HT1080 (cell line): ENCODE measurements at places on chromosomes 2 and 18.
A peak's percentile ranks its signal among the peaks of the same experiment; 100 is the strongest.

GRCh38 chr2:239936838-239937581, 88.1 kb downstream of the NDUFA10 start:
- DNase-seq: no peak

GRCh38 chr2:39515273-39515896, 78.3 kb upstream of the MAP4K3 start:
- DNase-seq: no peak

DNA sequence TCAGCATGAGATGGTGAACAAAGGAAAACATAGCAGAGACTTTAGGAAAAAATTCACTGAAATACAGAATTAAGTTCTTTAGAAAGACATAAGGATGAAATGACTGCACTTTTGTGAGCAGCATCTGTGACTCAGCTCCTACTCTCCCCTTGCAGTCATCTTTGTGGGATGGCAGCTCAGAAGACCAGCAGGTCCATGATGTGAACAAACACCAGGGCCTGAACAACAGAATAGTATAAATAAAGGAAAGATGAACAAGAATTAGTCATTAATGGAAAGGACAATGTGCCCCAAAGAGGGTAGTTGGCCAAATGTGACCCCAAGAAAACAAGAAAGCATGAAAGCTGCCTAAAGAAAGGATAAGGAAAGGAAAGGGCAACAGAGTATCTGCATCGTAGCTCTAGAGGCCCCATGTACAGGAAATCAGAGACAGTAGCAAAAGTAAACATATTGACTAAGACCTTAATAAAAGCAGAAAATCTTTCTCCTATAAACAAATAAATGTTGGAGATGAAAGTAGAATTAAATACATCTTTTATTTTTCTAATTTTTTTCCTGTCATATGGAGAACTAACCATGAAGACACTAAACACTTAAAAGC, 318.0 kb downstream of the ZEB2 start:
- DNase-seq: peak; percentile 26

DNA sequence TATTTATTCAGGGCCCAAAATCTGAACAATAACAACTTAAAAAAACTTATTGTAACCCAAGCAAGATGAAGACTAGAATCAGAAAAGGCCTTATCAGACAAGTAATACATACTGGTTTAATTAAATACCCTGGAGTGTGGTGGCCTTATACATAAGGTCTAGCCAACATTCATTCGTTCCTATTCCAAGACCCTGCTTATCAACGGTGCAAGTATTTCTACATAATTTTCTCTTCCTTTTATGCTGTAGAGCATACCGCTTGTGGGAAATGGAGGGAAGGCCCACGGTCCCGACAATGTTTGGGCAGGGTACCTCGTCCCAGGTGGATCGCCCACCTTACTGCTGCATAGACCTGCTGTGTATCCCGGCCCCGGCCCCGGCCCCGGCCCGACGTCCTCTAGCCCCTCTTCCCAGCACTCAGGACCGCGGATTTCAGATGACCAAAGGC, 708 bp downstream of the ZNF24 start:
- peak; percentile 7 for DNase-seq

- no peak for DNase-seq
Measured at GRCh38 chr2:232420463-232421188, 14.0 kb downstream of the ALPG start.

DNA sequence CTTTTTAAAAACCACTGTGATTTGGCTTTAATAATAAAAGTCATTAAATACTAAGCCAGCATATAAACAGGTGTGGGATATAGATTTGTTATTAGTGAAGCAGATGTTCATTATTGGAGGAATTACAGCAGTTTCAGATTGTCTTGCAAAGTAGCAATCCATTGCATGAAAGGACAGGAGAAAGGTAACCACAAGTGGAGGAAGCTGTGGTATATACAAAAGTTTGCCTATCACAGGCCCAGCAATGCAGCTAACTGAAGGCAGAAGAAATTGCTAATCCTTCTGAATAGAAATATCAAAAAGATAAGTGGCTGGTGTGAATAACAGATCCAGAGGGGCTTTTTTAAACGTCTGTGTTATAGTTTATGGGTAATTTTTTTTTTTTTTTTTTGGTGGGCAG, 199.4 kb downstream of the ZNF385B start:
- DNase-seq: no peak

- peak; percentile 6 for DNase-seq
Measured at GRCh38 chr2:25042321-25043240, 705 bp downstream of the EFR3B start.

DNA sequence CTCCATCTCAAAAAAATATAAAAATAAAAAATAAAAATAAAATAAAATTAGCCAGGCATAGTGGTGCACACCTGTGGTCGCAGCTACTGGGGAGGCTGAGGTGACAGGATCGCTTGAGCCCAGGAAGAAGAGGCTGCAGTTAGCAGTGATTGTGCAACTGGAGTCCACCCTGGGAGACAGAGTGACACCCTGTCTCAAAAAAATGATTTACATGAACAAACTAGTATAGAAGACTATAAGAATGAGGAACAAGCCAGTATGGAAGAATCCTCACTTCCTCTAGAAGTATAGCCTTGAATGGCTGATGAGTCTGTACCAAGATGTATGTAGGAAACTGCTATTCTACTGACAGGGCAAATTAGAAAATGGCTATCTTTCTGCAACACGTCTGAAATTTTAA, 10.9 kb downstream of the YES1 start:
- DNase-seq: no peak

GRCh38 chr2:226795281-226796011, 4.2 kb downstream of the IRS1 start:
- peak; percentile 41 for DNase-seq

- no peak for DNase-seq
Measured at GRCh38 chr2:232876161-232876977, 6.3 kb downstream of the SNORC start.

DNA sequence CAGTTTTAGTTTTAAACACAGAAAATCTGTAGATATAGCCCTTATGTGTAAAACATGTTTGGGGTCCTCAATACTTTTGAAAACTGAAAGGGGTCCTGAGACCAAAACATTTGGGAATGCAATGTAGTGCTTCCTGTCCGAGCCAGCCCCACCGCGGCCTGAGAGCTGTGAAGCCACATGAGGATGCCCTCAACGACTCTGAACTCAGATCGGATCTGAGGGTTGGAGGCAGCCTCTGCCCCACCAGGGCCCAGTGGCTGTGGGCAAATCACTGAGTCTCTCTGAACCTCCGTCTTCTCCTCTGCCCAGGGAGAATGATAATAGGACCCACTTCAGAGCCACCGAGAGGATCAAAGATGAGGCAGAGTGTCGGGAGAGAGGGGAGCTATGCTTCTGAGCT, 33.4 kb upstream of the HPCAL1 start:
- no peak for DNase-seq

GRCh38 chr2:201128933-201129505, 13.1 kb downstream of the CFLAR start:
- peak; percentile 53 for DNase-seq

- no peak for DNase-seq
Measured at GRCh38 chr2:48235076-48235475, 294.9 kb upstream of the STON1 start.

GRCh38 chr2:45889053-45889452, 237.6 kb downstream of the PRKCE start:
- peak; percentile 26 for DNase-seq

GRCh38 chr2:180849851-180850250, 130.6 kb upstream of the UBE2E3 start:
- no peak for DNase-seq

GRCh38 chr18:45775241-45775676, 50.2 kb upstream of the SIGLEC15 start:
- no peak for DNase-seq

- no peak for DNase-seq
Measured at GRCh38 chr2:139369423-139370409, 589.5 kb upstream of the NXPH2 start.

DNA sequence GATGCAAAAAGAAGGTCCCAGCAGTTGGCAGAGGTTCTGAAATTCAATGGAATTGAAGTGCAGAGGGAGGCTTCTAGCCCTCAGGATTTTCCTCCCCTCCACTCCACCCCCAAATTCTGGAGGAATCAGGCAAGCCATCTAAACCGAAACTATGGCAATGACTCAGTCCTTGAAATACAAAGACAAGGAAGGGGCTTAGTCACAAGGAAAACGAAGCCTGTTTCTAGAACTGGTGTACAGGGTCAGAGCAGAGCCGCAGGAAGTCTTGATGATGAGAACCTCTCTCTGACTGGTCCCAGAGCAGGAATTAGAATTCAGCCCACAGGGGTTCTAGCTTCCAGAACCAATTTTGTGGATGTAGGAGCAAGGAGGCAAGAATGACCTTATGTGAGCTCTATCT, 111.7 kb upstream of the SCN1A start:
- peak; percentile 88 for DNase-seq

DNA sequence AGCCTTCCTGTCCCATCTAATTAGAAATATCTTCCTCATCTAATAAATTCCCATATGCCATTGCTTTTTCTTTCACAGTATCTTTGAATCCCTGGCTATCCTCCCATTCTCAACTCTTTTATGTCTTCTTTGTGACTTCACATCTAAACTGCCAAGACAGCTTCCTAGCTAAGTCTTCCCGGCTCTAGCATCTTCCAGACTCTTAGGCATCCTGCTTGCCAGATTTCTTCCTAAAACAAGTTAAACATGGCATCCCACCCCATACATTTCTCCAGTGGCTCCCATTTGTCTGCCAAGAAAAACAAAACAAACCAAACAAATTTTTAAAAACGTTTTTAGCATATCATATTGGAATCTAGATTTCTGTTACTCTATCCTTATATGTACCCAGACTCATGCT, 751.9 kb downstream of the MBD2 start:
- no peak for DNase-seq

GRCh38 chr2:73292906-73293533, 328 bp downstream of the EGR4 start:
- no peak for DNase-seq

DNA sequence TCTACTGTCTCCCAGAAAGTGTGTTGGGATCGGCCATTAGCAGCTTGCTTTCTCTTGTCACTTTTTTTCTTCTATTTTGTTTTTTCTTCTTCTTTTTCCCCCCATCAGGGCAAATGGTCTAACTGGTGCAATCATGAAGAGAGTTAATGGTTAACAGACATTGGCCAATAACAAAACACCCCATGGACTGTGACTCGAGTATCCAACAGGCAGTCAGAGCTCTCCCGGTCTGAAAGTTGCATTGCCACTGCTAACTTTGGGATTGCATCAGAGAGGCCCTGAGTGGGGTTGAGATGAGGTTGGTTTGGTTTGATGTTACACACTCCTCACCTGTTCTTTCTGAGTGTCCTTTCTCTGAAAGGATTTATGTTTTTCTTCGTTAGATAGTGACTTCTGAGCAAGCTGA, 12.9 kb upstream of the SNORC start:
- no peak for DNase-seq

DNA sequence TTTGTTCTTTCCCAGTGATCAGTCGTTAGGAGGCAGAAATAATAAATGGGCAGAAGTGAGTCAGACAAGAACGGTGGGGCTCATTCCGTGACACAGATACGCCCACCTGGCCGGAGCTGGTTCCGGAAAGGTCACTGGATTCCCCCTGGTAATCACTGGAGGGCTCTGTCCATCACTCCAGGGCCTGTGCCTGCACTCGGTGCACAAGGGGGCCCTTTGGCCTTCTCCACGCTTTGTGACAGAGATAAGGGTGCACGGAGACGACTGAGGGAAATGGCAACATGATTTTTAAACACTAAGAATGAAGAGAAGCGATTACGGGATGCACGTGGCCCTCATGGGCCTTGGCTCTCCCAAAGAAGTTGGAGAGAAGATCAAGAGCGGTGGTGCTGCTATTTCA, 84.4 kb downstream of the PTGR3 start:
- DNase-seq: no peak

DNA sequence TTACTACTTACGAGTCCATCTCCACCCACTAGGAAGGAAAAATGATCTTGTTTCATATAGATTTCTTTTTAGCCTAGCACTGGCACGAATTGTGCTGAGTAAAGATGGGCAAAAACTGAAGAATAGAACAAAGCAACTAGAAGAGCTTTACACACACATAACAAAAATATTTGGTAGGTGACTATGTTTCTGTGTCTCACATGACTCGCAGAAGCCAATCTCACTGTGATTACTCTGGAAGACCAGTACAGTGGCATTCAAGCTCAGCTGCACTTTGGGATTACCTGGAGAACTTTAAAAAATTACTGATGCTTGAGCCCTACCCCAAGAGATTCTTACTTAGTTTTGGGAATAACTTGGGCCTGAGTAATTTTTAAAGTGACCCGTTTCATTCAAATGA, 378.7 kb downstream of the METTL4 start:
- no peak for DNase-seq

DNA sequence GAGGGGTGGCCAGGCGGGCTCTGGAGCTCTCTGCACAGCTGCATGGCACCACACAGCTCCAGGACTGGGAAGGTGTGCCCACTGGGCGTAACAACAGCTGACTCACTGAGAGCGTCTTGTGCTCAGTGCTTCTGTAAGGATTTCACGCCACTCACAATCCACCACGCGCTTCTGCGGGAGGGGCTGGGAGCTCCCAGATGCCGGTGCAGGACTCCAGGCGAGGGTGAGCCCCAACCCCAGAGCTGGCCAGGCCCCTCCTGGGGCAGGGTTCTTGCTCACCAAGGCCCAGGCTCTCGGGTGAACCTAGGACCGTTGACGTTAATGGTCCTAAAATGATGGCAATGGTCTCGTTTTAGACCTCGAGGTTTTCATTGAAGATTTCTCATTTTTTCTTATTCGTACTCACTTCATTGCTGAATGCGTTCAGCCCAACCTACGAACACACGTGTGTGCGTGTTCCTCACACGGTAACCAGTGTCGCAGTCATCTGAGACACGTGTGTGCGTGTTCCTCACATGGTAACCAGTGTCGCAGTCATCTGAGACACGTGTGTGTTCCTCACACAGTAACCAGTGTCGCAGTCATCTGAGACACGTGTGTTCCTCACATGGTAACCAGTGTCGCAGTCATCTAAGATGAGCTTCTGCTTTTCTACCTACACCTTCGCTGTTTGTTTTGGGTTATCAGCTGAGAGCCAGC, 38.4 kb upstream of the ZNF236 start:
- DNase-seq: no peak

DNA sequence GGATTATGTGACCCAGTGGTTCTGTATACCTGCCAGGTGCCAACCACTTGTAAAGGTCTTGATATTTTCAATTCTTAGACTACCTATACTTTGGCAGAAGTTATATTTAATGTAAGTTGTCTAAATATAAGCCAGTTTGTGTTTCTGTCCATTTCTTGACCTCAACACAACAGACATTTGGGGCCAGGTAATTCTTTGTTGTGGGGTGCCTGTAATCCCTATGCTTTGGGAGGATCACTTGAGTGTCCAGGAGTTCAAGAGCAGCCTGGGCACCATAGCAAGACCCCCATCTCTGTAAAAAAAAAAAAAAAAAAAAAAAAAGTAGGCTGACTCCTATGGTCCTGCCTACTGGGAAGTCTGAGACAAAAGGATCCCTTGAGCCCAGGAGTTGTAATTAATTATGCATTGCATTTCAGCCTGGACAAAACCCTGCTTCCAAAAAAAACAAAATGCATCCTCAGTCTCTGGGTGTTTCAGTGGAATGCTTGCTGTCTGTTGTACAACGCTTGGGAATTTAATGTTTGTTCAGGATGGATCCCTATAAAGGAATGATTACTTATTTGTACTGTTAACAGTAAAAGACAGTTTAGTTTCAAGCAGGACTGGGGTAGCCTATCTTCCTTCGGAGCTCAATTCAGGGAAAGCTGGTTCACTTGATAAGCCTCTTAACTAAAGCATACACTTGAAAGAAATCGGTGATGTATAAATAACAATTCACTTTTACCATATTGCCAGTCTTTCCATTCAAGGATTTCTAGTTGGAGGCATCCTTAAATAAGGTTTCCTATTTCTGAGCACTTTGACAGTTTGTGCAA, 3.4 kb downstream of the RPS27A start:
- no peak for DNase-seq

GRCh38 chr18:72058851-72059250, 485.3 kb downstream of the CBLN2 start:
- no peak for DNase-seq
